NB4 (cell line): ENCODE measurements at places on chromosomes 7 and 10.
A peak's percentile ranks its signal among the peaks of the same experiment; 100 is the strongest.

DNA sequence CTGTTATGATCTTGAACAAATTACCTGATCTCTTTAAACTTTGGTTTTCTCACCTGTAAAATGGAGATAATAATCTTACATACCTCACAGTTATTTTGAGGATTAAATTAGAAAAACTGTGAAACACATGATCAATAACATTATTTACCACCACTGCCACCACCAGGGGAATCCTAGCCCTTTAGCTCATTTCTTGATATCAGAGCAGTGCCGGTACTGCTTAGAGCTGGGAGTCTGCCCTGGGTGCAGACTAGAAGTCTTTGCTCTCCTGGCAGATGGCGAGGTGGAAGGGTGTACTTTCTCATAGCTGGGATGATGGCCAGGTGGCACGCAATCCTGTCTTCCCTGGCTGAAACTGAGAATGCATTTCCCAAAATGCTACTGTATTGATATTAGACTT, 12.7 kb upstream of the EFCAB10 start:
- no peak for DNase-seq

GRCh38 chr7:130944997-130945396, 211.0 kb upstream of the KLF14 start:
- DNase-seq: no peak

GRCh38 chr10:117536072-117536865, 6.3 kb upstream of the EMX2 start:
- DNase-seq: no peak

DNA sequence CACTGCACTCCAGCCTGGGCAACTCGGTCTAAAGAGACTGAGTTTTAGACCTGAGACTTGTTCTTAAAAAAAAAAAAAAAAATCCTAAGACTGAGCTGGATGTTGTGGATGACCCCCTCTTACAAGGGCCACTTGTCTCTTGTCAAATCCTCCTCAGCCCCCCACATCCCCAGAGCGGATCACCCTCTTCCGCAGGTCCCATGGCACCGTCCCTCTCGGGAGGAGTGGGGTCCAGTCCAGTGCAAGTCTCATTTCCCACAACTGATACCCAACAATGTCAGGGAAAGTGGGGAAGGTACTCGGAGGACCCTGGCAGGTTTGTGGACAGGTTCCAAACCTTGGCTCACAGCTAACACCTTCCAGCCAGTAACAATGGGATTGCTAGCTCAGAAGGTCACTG, 100.3 kb downstream of the ELFN1 start:
- DNase-seq: no peak

- DNase-seq: peak; percentile 61
Measured at GRCh38 chr7:76512941-76513816, 2.8 kb downstream of the UPK3B start.

DNA sequence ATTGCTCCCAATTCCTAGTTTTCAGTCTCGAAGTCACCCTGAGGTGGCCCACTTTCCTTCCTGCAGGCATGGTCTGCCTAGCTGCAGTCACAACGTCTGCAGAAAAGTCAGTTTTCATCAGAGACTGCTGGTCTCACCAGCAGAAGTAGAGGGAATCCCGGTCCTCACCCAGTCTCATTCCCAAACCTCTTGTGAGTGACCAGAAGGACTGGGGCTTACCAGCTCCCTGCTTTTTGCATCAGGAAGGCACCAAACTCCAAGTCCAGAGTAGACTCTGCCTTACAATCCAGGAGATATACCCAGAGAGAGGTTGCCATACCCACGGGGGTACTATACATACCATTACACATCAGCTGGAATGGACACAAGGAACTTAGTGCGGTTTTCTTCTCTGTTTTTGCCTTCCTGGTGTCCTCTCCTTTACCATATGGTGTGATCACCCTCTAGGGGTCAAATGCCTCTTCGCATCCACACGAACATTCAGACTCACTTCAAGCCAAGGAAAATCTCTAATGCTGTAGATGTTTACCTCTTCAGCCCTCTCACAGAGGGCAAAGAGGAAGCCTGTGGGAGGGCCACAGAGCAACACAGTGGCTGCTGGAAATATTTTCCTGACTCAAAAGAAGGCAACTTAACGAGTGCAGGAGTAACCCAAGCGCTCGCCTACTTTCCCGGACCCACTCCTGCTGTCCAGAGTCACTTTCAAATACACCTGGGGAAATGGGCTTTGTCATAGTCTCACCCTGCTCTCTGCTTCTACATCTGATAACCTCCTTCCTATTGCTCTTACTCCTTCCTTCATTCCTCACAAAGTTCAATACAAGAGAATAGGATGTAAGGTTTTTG, 220.9 kb downstream of the C7orf25 start:
- DNase-seq: peak; percentile 57

DNA sequence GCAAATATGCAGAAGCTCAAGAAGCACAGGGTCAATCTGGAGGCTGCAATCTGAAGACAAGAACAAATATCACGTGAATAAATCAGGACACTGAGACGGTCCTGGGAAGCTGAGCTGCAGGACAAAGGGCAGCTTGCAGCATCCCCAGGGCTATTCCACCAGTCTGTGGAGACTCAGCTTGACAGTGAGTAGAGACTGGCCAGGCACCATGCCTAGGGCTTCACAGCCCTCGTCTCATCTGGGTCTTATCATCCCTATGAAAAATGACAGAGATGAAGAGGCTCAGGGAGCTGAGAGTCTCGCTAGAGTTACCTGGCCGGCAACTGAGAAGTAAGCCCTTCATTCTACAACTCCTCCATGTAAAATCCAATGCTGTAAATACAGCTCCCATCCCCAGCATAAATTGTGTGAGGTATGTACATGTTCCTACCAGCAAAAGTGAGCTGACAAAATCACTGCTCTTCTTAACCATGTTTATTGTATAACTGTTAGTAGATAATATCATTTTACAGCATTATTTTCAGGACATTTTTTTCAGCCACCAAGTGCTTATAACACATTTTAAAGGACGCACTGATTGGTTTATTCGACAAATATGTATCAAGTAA, 186.6 kb upstream of the IGFBP3 start:
- no peak for DNase-seq

- no peak for DNase-seq
Measured at GRCh38 chr10:31669357-31669756, 259.3 kb downstream of the ARHGAP12 start.
